ENCODE measurements at places on chromosomes 5 and 9. TPM values are rescaled to one million over a fixed set of nuclear protein-coding genes. Genes with fewer than 3 reads are reported as not detected.

The FAM78A gene
- 43.9 TPM for total RNA-seq

DNA sequence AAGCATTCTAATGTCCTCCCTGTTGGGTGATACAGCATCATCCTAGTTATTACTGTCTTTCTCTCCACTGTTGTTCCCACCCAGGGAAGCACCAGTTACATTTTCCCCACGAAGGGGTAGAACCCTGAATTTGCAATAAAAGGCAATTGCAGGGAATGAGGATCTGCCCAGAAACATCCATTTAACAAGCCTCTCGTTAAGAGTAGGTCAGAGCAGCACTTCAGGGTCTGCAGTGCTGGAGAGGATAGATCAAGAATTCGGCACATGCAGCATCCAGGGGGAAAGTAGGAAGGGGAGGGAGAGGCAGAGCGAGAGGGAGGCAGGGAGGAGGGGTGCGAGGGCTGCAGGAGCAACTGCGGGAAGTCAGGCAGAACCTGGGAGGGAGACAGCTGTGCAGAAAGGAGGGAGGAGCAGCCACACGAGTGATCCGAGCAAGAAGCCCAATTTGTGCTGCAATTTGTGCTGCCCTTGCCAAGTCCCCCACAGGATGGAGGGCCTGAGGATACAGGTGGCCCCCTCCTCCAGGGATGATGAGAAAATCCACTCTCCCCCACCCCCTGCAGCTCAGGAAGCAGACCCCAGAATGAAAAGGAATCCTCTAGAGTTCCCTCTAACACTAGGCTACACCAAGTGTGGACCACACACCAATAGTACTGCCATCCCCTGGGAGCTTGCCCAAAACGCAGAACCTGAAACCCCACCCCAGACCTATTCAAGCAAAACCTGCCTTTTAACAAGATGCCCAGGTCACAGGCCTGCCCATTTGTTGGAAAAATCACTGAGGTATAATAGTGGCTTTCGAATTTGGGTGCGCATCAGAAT is 62.2 kb downstream of the EPB41L4B start:
- no peak for DNase-seq
- no peaks in the 10 kb centered on the region for H3K27me3 ChIP-seq
- no peak overlapping the region for H3K4me3 ChIP-seq
- no peak overlapping the region for H3K27ac ChIP-seq
- H3K4me1 ChIP-seq: no peaks in the 10 kb centered on the region
- no peaks in the 10 kb centered on the region for H3K36me3 ChIP-seq

DNA sequence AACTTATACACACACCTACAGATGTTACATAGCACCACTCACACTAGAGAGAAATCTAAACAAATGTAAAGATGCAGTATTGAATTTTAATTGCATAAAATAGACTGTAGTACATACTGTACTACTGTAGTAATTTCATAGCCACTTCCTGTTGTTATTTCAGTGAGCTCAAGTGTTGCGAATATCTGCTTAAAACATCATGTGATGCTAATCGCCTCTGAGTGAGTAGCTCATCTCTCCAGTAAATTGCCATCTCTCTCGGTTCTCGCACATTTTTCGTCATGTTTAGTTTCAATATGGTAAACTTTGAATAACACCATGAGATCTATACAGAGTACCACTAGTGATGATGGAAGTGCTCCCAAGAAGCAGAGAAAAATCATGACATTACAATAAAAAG is 22.0 kb upstream of the ARHGEF28 start:
- no peak for DNase-seq
- H3K4me3 ChIP-seq: no peak overlapping the region
- no peaks in the 10 kb centered on the region for H3K36me3 ChIP-seq
- H3K4me1 ChIP-seq: no peaks in the 10 kb centered on the region
- H3K27ac ChIP-seq: no peak overlapping the region

GRCh38 chr5:161966564-161966963 is 101.0 kb upstream of the GABRG2 start:
- no peaks in the 10 kb centered on the region for H3K4me1 ChIP-seq
- no peaks in the 10 kb centered on the region for H3K36me3 ChIP-seq
- H3K27me3 ChIP-seq: no peaks in the 10 kb centered on the region
- H3K27ac ChIP-seq: no peak overlapping the region
- no peak overlapping the region for H3K4me3 ChIP-seq

GRCh38 chr5:59471463-59471862 is 422.1 kb downstream of the PDE4D start:
- no peak overlapping the region for H3K27ac ChIP-seq
- no peaks in the 10 kb centered on the region for H3K27me3 ChIP-seq
- DNase-seq: no peak
- no peak overlapping the region for H3K4me3 ChIP-seq
- no peaks in the 10 kb centered on the region for H3K36me3 ChIP-seq

DNA sequence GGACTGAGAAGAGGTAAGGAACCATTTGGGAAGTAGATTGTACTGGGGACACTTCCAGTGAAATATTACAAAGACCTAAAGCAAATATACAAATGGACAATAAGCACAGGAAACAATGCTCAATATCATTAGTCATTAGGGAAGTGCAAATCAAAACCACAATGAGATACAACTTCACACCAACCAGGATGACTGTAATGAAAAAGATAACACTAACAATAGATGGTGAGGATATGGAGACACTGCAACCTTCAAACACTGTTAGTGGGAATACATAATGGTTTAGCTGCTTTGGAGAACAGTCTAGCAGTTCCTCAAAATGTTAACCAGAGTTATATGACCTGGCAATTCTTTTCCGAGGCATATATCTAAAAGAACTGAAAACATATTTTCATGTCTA is 149.7 kb downstream of the TRPM3 start:
- no peaks in the 10 kb centered on the region for H3K4me1 ChIP-seq
- H3K4me3 ChIP-seq: no peak overlapping the region
- no peak for DNase-seq
- H3K27me3 ChIP-seq: no peaks in the 10 kb centered on the region
- no peak overlapping the region for H3K27ac ChIP-seq
- no peaks in the 10 kb centered on the region for H3K36me3 ChIP-seq

DNA sequence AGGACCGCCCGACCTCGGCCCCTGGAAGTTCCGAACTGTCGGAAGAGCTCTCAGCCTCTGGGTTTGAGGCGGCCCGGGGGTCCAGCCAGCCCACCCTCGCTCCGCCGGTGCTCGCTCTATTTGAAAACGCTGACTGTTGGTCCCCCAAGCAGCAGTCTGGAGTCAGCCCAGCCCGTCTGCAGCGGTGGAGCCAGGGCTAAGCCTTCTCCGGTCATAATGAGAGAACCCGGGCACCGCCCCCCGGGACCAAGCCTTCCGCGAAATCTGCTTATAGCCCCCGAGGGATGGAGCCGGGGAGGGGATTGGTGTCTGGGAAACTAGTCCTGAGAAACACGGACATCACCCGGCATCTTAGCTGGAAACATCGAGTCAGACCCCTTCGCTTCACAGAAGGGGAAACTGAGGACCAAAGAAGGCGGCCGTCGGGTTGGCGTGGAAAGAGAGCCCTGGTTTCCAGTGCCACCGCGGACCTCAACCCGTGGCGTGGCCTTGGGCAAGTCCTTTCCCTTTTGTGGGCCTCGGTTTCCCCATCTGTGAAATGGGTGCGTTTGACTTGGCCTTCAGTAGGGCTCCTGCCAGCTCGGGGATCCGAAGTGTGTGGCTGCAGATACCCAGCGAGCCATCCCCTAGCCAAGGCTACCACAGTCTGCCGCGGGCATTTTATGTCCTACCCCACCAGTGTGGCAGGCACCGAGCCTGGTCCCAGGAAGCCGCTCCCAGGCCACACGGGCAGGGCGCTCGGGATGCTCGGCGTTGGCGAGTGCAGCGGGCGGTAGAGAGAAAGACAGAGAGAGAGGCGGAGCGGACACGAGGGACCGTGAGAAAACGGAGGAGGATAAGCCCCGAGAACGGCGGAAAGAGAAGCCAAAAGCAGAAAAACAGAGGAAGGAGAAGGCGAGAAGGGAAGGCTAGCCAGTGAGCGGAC is 857 bp downstream of the ADAM19 start:
- H3K27ac ChIP-seq: no peak overlapping the region
- H3K36me3 ChIP-seq: no peaks in the 10 kb centered on the region
- DNase-seq: peak; percentile 66
- peaks cover 2% of the 10 kb centered on the region for H3K27me3 ChIP-seq

DNA sequence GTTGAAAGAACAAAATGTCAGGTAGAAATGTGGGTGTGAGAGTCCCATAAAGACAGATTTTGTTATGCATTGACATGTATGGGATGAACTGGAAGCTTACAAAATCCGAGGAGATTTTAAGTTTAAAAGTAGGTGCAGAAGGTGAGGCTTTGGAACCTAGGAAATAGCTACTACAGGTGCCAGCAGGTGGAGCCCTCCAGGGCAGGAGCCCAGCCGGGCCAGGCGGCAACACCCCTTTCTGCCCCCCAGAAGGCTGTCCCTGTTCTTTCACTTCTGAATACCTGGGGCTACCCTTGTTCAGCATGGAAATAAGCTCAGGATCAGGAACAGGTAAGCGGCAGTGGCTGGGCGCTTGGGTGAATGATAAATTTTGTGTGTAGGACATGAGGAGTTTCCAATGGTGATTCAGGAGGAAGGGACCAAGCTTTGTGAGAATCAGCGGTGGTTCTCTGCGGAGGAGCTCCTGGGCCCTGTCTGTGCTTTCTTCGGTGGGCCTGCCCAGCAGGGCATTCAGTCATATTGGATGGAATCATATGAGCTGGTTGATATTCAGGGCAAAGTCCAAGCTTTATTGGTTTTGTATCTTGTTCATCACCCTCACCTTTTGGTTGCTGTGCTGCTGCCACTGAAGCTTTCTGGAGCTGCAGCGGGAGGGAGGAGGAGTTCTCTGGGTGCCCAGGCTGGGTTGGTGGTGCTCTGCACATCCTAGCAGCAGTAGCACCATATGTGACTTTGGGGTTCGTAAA is 12.3 kb downstream of the PCBD2 start:
- no peaks in the 10 kb centered on the region for H3K27me3 ChIP-seq
- H3K27ac ChIP-seq: no peak overlapping the region
- H3K4me3 ChIP-seq: no peak overlapping the region
- DNase-seq: peak; percentile 58
- H3K4me1 ChIP-seq: peaks cover 4% of the 10 kb centered on the region

GRCh38 chr5:142650060-142650459 is 35.8 kb downstream of the FGF1 start:
- no peaks in the 10 kb centered on the region for H3K4me1 ChIP-seq
- H3K4me3 ChIP-seq: no peak overlapping the region
- no peaks in the 10 kb centered on the region for H3K27me3 ChIP-seq
- no peaks in the 10 kb centered on the region for H3K36me3 ChIP-seq
- no peak for DNase-seq
- H3K27ac ChIP-seq: no peak overlapping the region

DNA sequence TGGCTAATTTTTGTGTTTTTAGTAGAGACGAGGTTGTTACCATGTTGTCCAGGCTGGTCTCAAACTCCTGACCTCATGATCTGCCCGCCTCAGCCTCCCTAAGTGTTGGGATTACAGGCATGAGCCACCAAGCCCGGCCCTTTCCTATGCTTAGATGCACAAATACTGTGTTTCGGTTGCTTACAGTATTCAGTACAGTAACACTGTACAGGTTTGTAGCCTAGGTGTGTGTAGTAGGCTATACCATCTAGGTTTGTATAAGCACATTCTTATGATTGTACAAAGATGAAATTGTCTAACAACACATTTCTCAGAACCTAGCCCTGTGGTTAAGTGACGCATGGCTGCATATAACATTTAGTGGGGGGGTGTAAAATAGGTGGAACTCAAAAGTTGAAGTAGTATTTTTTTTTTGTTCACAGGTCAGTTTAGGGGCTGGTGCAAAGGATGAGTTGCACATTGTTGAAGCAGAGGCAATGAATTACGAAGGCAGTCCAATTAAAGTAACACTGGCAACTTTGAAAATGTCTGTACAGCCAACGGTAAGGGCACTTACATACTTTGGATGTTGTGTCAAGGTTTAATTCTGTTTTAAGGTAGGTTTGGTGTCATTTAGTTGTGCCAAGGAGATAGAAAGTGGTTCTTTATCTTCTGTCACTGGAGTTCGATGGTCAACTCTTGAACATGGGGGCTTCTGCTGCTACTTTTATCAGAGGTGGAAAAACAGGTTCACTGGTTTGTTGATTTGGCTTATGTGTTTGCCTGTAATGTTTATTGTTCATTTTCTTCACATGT is 3.4 kb downstream of the NPM1 start:
- peaks cover 79% of the 10 kb centered on the region for H3K36me3 ChIP-seq
- H3K27me3 ChIP-seq: no peaks in the 10 kb centered on the region
- H3K27ac ChIP-seq: no peak overlapping the region
- H3K4me1 ChIP-seq: peaks cover 46% of the 10 kb centered on the region
- no peak overlapping the region for H3K4me3 ChIP-seq

DNA sequence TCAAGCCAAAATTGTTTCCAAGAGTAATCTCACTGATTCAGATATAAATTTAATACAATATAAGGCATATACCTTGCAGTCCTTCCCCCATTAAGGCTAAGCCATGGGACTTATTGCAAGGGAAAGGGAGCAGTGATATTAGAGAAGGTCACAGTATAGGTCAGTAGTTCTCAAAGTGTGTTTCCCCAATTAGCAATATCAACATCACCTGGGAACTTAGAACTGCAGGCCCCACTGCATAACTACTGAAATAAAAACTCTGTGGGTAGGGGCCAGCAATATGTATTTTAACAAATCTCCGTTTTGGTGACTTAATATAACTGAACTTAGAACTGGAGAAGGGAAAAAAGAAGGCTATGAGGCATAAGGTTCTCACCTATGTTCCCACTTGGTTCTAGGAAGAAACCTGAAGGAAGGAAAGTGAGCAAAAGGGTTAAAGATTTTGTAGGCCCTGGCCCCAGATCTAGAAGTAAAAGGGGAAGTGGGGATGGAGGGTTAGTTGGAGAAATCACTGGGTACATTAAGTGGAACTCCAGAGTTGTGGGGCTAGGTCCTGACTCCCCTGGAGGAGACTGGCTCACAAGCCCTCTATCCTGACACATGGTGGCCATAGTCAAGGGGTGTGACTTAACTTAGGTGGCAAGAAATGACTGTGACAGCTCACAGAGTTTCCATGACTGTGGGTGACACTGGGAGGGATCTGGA is 40.7 kb downstream of the WDR36 start:
- H3K4me1 ChIP-seq: no peaks in the 10 kb centered on the region
- no peak overlapping the region for H3K4me3 ChIP-seq
- no peak for DNase-seq
- H3K27me3 ChIP-seq: no peaks in the 10 kb centered on the region

DNA sequence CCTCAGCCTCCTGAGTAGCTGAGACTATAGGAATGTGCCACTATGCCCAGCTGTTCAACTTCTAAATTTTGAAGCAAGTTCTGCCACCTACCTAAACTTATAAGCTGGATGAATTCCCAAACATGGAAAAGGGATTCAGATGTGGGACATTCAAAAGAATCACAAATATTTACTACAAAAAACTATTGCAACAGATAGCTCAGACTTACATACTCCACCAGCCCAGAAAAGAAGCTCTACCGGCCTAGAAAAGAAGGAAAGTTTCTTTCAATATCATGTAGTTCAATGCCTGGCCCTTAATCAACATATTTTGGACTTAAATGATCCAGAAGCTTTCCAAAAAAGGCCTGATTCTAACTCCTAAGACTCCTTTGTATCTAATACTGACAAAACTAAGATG is 23.8 kb downstream of the SH3RF2 start:
- no peaks in the 10 kb centered on the region for H3K36me3 ChIP-seq
- H3K27ac ChIP-seq: no peak overlapping the region
- no peaks in the 10 kb centered on the region for H3K27me3 ChIP-seq
- H3K4me3 ChIP-seq: no peak overlapping the region
- DNase-seq: no peak
- no peaks in the 10 kb centered on the region for H3K4me1 ChIP-seq

Measured in Karpas-422 (cell line).